ENCODE measurements at places on chromosomes 3 and 15. TPM values are rescaled to one million over a fixed set of nuclear protein-coding genes. Genes with fewer than 3 reads are reported as not detected.
A peak's percentile ranks its signal among the peaks of the same experiment; 100 is the strongest.

GRCh38 chr3:58082047-58082446, 73.8 kb downstream of the FLNB start:
- no peak for DNase-seq

DNA sequence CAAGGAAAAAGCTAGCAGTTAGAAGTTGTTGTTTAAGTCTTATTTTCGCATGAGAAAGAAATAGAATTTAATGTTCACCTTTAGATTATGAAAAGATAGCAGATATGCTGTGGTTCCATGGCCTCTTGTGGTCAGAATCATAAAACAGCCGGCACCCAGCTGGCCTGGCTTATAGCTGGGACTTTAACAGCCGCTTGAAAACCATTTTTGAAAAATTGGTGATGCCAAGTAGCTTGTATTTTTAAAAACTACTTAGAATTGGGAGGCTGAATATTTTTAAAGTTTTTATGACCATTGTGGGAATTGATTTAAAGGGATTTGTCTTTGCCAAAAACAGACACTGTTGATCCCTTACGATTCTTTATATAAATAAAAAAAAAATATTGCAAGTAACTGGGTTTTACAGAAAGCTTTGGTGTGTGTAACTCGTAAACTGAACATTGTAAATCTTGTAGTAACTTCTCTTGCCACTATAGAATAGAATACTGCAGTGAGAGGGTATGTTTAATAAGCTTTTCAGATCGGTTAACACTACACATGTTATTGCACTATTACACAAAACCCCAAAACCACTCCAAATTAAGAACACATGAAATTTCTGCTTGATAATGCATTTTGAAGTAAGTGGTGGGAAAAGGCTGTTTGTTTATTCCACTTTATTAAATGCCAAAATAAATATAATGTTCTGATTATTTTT, 6.6 kb downstream of the ARRDC4 start:
- DNase-seq = no peak

DNA sequence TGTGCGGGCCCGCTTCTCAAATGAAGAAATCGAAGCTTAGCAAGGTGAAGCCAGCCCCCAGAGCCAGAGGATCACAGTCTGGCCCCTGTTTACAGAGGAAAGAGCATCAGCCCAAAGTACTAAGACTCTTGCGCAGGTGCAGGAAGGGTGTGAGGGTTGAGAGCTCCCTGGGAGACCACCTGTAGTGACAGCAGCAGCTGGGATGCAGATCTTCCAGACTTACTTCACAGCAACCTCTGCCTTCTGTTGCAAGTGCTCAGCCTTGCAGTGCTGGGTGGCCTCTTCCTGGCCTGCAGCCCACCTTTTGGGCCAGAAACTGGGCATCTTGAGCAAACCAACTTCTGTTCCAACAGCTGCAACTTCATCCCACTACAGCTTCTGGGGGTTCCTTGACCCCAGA, 19.7 kb downstream of the SPATA12 start:
- DNase-seq = no peak

GRCh38 chr15:33963831-33964664, 4.2 kb upstream of the CHRM5 start:
- no peak for DNase-seq

GRCh38 chr3:11235385-11235784, 36.8 kb upstream of the ATG7 start:
- no peak for DNase-seq

DNA sequence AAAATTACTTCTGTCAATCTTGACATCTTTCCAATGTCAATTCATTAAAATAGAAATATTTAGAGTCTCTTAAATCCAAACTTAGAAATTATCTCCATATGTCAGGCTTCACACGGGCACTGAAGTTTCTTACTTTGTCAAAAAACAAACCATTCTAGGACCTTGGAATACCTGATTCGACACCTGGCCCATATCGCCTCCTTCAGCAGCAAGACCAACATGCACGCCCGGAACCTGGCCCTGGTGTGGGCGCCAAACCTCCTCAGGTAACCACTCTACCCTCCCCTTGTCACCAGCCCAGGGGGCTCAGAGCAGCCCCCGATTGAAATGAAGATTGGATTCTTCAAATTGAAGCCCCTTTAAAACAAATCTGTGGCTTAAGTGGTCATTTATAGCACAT, 81.3 kb downstream of the TMEM39A start:
- no peak for DNase-seq

Gene PLS1
- total RNA-seq = 4.7 TPM

Gene SLC28A2
- not detected for total RNA-seq

DNA sequence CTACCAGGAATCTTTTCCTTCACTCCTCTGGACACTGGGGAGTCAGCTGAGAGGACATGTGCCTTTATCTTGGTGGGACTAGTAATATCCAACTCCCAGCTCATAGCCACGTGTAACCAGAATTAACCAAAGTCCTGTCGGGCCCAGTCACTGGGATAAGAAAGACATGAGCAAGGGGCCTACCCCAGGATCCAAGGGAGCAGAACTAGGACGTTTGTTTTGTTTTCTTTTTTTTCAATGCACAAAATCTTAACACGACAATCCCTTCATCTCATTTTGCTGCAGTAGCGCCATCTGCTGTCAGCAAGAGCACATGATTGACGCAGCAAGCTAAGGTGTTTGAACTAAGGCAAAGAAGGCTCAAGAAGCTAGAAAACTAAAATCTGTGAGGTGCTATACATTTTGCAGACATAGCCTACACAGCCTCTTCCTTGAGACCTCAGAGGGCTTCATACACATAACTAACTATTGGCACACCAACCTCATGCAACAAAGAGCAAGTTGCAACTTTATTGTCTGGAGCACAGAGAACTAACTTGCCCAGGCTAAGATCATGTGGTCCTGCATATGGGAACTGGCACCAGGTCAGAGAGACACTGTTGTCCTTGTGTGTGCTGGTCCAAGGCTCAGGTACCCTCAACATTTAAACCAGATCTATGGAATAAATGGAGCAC, 43.6 kb downstream of the RLBP1 start:
- DNase-seq = no peak

Gene KIF15
- total RNA-seq = 10.4 TPM

GRCh38 chr3:72791161-72791560, 57.1 kb downstream of the SHQ1 start:
- DNase-seq = no peak

- peak; percentile 31 for DNase-seq
These were observed 2.4 kb downstream of the CCNDBP1 start for GRCh38 chr15:43187544-43188155.

GRCh38 chr3:194224471-194225417, 88.8 kb downstream of the HES1 start:
- DNase-seq = no peak

Gene UBA7
- total RNA-seq = 42.9 TPM

DNA sequence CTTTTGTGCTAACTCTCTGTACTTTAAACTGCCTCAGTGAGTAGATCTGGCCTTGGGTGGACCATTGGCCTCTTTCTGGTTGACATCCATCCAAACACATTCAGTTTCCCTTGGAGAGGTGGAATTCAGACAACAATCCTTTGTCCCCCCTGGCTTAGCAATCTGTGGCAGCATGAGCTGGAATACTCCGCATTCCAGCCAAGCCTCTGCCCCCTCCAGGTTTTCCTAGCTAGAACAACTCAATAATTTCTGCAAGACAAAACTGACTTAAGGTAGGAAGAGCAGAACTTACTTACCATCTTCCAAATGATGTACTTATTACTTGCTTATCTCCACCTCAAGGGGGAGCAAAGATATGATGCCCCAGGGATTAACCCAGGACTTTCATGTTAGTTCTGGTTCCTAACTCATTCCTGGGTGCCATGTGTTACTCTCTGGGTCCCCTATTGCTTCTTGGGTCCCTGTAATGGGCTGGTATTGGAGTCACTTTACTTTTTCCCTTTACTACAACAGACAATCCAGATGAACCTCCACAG, 21.8 kb upstream of the IL16 start:
- DNase-seq = no peak

All from spinal cord (tissue), 10 donors.